ENCODE measurements at places on chromosomes 4 and X.

DNA sequence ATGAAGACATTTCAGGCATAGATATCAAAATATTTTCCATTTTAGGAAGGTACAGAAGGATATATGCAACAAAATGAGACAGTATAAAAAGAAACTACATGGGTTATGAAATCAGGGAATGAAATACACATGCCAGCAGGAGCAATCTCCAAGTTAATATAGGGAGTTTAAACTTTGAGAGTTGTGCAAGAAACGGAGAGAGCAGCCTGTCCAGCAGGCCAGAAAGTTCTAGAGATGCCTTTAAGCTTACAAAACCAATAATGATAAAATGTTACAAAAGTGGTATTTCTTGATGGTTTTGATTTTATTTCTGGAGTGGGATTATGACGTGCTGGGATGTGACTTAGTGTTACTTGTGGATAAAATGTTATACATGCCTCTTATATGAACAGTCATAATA is 2047.9 kb downstream of the ARAP2 start:
- DNase-seq = no peak

- DNase-seq = no peak
These were observed 34.4 kb upstream of the MSMO1 start for GRCh38 chr4:165293061-165293460.

GRCh38 chr4:148064451-148064850 is 332.6 kb downstream of the ARHGAP10 start:
- DNase-seq = no peak

DNA sequence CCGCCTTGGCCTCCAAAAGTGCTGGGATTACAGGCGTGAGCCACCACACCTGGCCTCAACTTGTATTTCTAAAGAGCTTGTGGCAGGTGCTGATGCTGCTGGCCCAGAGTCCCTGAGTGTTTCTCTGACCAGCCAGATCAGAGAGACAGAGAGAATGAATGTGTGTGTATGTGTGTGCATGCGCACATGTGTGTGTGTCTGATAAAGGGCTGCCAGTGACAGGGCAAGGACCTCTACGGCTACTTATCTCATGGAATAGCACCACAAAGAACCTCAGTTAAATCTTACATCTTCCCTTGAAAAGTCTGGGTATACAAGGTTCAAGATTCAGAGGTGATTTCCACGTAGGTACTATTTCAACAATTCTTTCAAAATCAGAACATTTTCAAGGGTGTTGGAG is 86.0 kb downstream of the SCD5 start:
- DNase-seq = no peak

DNA sequence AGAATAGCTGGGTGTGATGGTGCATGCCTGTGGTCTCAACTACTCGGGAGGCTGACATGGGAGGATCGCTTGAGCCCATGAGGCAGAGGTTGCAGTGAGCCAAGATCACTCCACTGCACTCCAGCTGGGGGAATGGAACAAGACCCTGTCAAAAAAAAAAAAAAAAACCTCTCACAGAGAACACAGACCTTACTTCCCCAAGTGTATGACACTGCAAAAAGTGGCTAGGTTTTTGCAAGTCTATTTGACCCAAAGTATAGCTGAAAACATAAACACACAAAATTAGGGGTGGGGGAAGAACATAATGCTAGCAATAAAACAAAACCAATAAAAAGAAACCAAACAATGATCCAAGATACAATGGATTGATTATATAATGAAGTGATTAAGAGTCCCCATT is 6.7 kb downstream of the LAMP2 start:
- no peak for DNase-seq

GRCh38 chr4:33911959-33912358 is 2332.4 kb downstream of the ARAP2 start:
- no peak for DNase-seq

Data from CD4-positive, alpha-beta T cell treated with Interleukin-6 at 100 ng/mL for 8 hours (primary cell).